ENCODE measurements at places on chromosomes 2 and 18. TPM values are rescaled to one million over a fixed set of nuclear protein-coding genes. Genes with fewer than 3 reads are reported as not detected.
A peak's percentile ranks its signal among the peaks of the same experiment; 100 is the strongest.

DNA sequence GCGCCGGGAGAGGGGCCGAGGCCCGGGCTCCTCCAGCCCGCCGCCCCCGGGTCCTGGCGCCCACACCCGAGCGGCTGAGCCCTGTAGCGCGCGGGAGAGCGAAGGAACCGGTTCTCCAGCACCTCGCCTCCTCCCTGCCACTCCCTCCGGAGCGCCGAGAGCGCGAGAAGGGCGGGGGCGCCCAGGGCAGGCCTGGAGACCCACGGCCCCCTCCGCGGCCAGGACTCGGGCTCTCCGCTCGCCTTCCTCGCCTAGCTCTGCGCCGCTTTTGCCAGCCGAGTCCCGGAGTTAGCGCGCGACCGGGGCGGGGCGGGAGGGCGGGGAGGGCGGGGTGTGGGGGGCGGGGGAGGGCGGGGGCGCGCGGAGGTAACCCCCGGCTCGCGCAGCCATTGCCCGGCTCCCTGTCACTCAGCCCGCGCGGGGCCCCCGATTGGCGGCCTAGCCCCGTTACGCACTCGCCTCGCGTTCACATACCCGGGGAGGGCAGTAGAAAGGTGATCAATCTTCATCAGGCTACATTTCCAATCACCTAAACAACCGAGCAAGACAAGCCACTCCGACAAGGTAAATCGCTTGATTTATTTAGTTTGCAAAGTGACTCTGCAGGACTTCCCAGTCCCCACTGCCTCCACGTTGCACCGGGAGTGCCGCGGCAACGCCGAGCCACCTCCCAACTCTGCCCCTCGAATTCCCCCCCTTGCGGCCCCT, at the start of gene OTX1:
Gene OTX1 (plus strand): TSS at position 497 of the 708 bp plus-strand sequence. CDS start 2,161 bp downstream, outside the sequence.
- H3K4me1 ChIP-seq: peaks cover 63% of the 10 kb centered on the region
- DNase-seq: no peak
- peak within 1 kb of the TSS; percentile 50 for H3K4me3 ChIP-seq
- peaks cover 99% of the 10 kb centered on the region for H3K27me3 ChIP-seq
- H3K36me3 ChIP-seq: no peaks in the 10 kb centered on the region
- H3K27ac ChIP-seq: no peak within 1 kb of the TSS

The ALK gene
- total RNA-seq: not detected

The EFR3B gene
- total RNA-seq: 3.5 TPM

GRCh38 chr2:204239411-204240165, 303.0 kb downstream of the ICOS start:
- no peak overlapping the region for H3K4me3 ChIP-seq
- H3K4me1 ChIP-seq: no peaks in the 10 kb centered on the region
- H3K27ac ChIP-seq: no peak overlapping the region
- H3K27me3 ChIP-seq: no peaks in the 10 kb centered on the region
- no peaks in the 10 kb centered on the region for H3K36me3 ChIP-seq

- no peak overlapping the region for H3K27ac ChIP-seq
- no peaks in the 10 kb centered on the region for H3K27me3 ChIP-seq
- H3K36me3 ChIP-seq: no peaks in the 10 kb centered on the region
- no peak for DNase-seq
- no peak overlapping the region for H3K4me3 ChIP-seq
Observed at GRCh38 chr18:76098674-76099411, 396.2 kb downstream of the ZNF516 start.

The C2orf92 gene
- 2.1 TPM for total RNA-seq

Data from heart right ventricle (tissue), 16 donors.